Motor neuron (in vitro differentiated cells): ENCODE measurements at places on chromosomes 7 and 10. TPM values are rescaled to one million over a fixed set of nuclear protein-coding genes. Genes with fewer than 3 reads are reported as not detected.

DNA sequence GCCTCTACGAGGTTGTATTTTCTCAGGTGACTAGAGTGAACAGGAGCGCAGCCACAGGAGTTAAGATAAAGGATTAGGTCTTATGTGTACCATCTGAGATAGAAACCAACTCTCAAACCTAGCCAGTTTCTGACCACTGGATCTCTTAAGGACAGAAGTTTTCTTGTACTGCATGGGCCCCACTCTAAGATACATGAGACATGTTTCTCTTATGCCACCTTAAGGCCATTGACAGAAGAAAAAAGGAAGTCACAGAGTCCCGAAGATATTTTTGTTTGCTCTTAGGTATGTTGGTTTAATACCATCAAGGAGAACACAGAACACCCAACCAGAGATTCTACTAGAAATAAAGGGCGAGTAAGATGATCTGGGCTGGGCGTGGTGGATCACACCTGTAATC lies 335.8 kb downstream of the FRMD4A start:
- no peak for ATAC-seq

GRCh38 chr7:151462306-151462779 lies 22.4 kb upstream of the CRYGN start:
- no peak for ATAC-seq

The C10orf62 gene
- total RNA-seq = 0.29 and 0.37 TPM in 2 replicates

The MYOF gene
- total RNA-seq = 1.2 and 3.1 TPM in 2 replicates

The IGFBP3 gene
- total RNA-seq = 2.7 TPM in 1 of 2 replicates, not detected in the other

The ITGB1 gene
- 210 and 212 TPM in 2 replicates for total RNA-seq

GRCh38 chr7:148262721-148263229 lies 327.8 kb upstream of the C7orf33 start:
- peak; percentile 93 for ATAC-seq

GRCh38 chr7:50411332-50411731 lies 38.8 kb downstream of the FIGNL1 start:
- ATAC-seq = no peak

DNA sequence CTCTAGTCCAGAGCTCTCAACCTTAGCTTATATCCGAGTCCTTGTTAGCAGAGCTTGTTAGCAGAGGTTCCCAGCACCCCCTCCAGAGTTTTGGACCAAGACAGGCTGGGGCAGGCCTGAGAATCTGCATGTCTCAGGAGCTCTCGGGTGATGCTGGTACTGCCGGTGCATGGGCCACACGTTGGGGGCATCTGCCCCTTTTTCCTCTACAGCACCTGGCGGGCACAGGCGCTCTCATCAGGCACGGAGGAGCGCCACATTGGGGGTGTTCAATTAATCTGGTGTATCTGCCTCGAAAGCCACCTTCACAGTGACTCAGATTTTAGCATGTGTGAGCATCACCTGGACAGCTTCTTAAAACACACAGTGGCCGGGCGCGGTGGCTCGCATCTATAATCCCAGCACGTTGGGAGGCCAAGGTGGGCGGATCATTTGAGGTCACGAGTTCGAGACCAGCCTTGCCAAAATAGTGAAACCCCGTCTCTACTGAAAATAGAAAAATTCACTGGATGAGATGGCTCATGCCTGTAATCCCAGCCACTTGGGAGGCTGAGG lies 117.7 kb downstream of the ELFN1 start:
- no peak for ATAC-seq

The COL17A1 gene
- total RNA-seq = 0.43 and 0.44 TPM in 2 replicates

The PNLIP gene
- 0.45 and 0.64 TPM in 2 replicates for total RNA-seq

- ATAC-seq = no peak
These were observed 101.8 kb downstream of the PTPRE start for GRCh38 chr10:128008521-128009250.

DNA sequence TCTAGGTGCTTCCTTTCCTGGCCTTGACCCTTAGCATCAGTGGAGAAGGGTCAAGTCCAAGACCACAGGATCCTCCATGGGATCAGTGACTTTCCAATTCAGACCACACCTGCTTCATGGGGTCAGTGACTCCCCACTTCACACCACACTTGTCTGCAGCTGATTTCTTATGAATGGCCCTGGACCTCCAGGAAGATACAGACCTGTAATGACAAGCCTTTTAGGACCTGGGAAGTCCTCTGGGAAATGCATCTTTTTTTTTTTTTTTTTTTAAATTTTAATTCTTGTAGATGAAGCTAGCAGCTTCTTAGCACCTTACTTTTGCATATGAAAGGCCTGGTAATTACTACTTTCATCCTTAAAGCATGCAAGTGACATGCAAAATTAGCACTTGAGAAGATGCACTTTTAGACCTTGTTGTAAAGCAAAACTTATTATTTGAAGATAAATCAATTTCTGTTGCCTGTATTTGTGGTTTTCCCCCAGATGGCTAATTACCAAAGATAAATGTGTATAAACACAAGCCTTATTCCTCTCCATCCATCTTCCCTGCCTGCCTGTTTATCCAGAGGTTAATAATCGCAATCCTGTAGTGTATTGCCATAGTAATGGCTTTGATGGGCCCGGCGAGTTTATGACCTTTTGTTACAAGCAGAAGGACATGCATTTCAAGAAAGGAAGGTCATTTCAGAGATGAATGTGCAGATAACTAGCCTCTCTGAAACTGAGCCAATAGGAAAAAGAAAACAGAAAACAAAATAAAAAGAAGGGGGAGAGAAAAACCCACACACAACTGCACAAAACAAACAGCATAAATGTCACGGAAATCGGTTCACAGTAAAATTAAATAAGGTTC lies 1018.7 kb downstream of the TYW1 start:
- ATAC-seq = no peak

The CAV1 gene
- total RNA-seq = 62.8 and 113 TPM in 2 replicates

The CD36 gene
- 16.4 and 20.1 TPM in 2 replicates for total RNA-seq

The PTF1A gene
- total RNA-seq = 0.14 TPM in 1 of 2 replicates, not detected in the other

DNA sequence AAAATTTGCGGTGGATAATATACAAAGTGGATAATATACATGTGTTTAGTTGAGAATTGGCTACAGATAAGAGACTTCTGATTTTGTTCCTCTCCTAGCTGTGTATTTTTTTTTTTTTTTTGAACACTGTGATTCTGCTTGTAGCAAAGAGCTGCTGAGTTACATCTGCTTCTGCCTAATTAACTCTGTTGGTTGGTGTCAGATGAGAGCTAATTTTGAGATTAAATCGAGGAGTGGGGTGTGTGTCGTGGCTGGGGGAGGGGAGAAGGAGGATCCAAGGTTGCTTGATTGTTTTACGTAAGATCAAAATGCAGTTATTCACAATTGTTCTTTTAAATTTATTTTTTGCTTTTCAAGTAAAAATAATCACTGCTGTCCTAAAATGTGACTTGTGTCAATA lies 11.3 kb downstream of the KAT6B start:
- no peak for ATAC-seq

GRCh38 chr10:8590518-8590917 lies 536.0 kb downstream of the GATA3 start:
- no peak for ATAC-seq

GRCh38 chr7:17058568-17058967 lies 176.8 kb upstream of the AGR3 start:
- ATAC-seq = no peak
